ENCODE measurements at places on chromosomes 7 and 10.

- DNase-seq: no peak
Measured at GRCh38 chr7:20085086-20085485, 132.1 kb downstream of the MACC1 start.

DNA sequence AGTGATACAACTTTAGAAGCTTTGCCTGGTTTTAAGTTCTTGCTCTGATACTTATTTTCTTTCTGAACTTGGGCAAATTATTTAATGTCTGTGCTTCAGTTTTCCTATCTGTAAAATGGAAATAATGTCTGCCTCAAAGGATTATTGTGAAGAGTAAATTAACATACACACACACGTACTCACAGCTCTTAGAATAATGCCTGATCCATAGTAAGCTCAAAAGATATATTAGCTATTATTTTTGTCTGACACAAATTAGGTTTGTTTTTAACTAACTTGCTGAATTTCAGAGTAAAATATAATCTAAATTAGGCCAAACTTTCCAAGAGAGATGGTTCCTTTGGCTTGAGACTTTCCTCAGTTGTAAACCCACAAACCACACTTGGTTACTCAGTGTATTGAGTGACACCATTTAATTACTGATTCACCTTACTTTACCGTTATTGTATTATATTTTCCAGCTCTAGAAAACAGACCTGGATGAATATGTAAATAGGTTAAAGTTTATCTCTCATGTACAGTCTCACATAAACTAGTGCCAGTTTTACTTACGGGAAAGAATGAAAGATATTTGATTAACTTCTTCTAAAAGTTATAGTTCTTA lies 50.4 kb downstream of the VTI1A start:
- no peak for DNase-seq

DNA sequence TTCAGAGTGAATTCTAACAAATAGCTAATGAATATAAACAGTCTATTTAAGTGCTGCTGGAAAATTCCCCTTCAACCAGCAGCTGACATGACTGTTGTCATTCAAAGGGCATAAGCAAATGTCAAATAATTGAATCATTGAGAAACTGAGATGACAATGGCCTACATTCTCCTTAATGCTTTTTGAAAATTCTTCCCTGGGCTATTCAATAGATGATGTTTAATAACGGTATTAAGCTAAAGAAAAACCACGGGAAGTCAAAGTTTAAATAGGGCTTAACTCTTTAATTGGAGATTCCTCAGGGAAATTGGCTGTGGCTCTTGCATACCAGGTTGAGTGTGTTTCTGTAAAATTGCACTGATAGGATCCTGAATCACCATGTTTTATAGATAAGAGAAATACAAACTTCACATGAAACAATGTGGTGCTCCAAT lies 77.0 kb downstream of the ARL4A start:
- no peak for DNase-seq

DNA sequence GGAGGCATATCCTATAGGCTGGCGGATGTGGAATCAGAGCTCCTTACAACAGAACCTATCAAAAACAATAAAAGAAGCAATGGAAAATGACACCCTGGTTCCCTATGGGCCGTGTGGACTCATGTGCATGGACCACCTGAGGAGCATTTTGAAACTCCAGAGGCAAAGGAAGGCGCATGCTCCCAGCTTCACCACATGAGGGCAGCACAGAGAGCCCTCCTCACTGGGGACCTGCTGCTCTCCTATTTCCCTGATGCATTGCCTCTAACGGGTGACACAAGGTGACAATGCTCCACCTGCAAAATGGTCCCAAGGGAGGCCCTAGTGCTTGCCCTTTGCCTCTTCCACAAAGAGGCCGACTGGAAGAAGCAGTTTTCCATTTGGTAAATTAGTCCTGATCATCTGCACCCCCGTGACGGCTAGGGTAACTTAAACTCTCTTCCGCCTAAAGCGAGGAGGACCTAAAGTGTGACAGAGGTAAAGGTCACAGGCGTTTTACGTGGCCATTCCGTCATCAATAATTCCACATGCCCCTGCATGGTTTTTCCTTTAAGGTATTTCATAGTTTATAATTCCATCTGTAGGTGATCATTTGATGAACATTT lies 67.7 kb downstream of the GPAM start:
- no peak for DNase-seq

GRCh38 chr10:19815036-19815730 lies 1.0 kb upstream of the PLXDC2 start:
- DNase-seq: no peak

GRCh38 chr10:86188796-86189558 lies 177.6 kb downstream of the GRID1 start:
- DNase-seq: no peak

DNA sequence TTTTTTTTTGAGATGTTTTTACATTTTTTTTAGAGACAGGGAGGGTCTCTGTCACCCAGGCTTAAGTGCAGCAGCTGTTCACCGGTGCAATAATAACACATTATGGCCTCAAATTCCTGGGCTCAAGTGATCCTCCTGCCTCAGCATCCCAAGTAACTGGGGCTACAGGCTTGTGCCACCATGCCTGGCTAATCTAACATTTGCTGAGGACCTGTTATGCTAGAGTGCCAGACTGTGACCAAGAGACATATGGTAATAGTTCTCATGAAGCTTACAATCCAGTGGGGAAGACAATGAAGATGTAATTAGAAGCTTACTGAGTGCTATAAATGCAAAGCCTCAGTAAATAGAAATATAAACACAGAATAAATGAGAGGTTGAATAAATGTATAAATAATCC lies 17.6 kb upstream of the ORC5 start:
- no peak for DNase-seq

- DNase-seq: no peak
Measured at GRCh38 chr10:62062028-62062427, 160.5 kb downstream of the ARID5B start.

- no peak for DNase-seq
Measured at GRCh38 chr10:44357023-44357540, 27.8 kb downstream of the CXCL12 start.

DNA sequence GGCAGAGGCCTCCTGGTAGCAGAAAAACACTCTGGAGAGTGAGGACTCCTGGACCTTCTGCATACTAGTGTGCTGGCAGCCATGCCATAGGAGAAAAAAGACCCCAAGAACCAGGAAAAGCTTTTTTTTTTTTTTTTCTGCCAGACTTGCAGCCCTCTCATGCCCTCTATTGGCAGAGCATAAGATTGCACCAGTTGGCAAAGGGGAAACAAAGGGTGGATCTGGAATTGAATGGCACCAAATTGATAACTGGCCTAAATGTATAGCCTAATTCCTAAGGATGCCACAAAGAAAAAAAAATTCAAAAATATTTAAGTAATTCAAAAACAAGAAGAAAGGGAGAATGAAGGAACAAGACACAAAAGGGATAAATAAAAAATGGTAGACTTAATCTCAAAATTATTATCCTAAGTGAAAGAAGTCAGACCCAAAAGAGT lies 112.5 kb upstream of the GHITM start:
- no peak for DNase-seq

- no peak for DNase-seq
Measured at GRCh38 chr7:155234950-155235789, 62.5 kb upstream of the INSIG1 start.

DNA sequence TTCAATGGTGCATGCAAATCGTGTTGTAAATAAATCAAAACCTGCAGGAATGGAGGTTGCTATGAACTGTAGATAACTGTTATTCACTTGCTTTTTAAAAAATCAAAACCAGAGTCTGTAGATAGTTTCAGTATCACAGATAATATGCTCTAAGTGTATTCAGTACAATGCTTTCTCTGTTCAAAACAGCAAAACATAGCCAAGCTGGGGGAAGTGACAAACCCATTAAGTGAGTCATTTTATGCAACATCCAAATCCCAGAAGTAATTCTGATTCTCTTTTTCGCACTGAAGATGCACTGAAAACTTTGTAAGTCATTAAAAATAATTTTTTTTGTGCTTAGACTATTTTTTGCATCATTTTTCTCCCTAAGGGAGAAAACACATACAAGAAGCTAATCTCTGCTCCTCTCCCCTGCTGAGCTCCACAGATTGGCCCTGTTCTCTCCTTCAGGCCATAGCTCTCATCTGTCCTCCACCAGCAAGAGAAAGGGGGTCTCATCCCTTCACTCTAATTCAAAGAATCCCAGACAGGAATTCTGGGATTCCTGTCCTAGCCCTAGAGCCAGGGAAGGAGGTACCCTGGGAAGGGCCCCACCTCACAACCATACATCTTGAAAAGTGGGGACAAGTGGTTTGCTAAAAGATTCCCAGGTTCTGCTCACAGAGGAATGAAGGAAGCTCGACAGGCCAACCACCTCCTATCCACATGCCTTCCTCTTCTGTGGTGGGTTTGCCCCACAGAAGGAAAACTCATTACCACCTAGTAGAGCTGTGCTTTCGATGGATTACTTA lies 4.9 kb downstream of the PRTFDC1 start:
- DNase-seq: no peak

GRCh38 chr7:87316846-87317552 lies 28.5 kb upstream of the CROT start:
- peak; percentile 53 for DNase-seq

DNA sequence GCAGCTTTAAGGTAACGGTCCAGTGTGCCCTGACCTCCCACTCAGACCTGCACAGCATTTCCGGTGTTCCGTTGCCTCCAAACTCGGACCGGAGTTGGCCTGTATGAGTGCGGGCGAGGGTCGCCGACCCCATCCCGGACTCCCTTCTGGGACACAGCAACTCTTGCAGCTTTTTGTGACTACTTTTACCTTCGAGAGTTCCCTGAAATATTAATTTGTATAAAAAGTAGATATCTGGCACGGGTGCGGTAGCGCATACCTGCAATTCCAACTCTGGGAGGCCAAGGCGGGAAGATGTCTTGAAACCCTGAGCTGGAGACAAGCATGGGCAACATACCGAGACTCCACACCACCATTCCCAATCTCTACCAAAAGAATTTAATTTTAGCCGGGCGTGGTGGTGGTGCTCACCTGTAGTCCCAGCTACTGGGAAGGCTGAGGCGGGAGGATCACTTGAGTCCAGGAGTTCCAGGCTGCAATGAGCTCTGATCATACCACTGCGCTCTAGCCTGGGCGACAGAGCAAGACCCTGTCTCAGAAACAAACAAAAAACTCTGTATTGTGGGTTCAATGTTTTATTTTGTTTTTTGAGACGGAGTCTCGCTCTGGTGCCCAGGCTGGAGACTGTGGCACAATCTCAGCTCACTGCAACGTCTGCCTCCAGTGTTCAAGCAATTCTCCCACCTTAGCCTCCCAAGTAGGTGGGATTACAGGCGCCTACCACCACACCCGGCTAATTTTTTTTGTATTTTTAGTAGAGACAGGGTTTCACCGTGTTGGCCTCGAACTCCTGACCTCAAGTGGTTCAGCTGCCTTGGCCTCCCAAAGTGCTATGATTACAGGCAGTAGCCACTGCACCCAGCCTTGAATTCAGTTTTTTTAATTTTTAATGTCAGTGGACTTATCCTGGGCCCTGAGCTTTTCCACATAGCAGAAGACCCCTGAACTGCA lies 1.1 kb upstream of the PPP1R35 start:
- DNase-seq: no peak

- no peak for DNase-seq
Measured at GRCh38 chr10:44402465-44403195, 17.7 kb upstream of the CXCL12 start.

- no peak for DNase-seq
Measured at GRCh38 chr7:47383696-47384445, 198.0 kb downstream of the TNS3 start.

- DNase-seq: no peak
Measured at GRCh38 chr7:75835688-75836285, 22.2 kb upstream of the CCL24 start.

GRCh38 chr10:101724446-101724845 lies 29.5 kb upstream of the FBXW4 start:
- no peak for DNase-seq

DNA sequence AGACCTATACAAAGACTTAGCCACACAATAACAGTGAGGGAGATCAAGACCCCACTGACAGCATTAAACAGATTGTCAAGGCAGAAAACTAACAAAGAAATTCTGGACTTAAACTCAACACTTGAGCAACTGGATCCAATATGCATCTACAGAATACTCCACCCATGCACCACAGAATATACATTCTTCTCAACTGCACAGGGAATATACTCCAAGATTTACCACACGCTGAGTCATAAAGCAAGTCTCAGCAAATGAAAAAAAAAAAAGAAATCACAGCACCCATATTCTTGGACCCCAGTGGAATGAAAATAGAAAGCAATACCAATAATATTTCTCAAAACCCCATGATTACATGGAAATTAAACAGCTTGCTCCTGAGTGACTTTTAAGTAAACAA lies 680.2 kb downstream of the PCDH15 start:
- no peak for DNase-seq

Data from HS-5 (cell line).